ENCODE measurements at places on chromosomes 13 and 19.

- DNase-seq, result no peak
Measured at GRCh38 chr13:24233351-24233901, 72.9 kb downstream of the SPATA13 start.

DNA sequence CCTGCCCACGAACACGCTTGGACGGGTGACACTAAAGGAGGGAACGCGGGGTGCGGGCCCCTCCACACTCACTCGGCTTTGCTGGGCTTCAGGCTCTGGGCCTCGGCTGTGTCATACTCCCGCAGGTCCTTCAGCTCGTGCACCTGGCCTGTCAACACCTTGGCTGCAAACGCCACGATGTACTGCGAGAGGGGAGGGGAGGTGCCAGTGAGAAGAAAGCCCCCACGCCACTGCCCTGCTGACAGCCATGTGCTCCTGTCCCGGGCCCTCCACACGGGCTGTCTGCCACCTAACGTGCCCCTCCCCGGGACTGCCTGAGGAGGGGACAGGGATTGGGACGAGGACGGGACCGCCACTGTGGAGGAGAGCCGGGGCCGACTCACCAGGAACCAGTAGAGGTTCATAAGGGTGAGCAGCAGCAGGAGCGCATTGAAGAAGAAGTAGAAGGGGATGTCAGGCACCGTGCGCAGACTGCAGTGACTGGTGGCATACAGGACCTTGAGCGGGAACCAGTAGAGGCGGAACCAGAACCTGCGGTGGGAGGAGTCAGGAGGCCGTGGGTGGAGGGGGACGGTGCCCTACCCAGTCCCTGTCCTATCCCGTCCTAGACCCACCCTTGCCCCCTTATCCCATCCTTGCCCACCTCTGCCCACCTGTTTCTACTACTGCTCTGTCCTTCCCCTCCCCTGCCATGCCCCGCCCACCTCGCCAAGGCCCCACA lies 16.9 kb downstream of the CERS1 start:
- no peak for DNase-seq

- DNase-seq, result no peak
Measured at GRCh38 chr19:45153339-45154063, 7.3 kb downstream of the NKPD1 start.

GRCh38 chr13:60851378-60851777 lies 454.4 kb downstream of the TDRD3 start:
- DNase-seq, result no peak

DNA sequence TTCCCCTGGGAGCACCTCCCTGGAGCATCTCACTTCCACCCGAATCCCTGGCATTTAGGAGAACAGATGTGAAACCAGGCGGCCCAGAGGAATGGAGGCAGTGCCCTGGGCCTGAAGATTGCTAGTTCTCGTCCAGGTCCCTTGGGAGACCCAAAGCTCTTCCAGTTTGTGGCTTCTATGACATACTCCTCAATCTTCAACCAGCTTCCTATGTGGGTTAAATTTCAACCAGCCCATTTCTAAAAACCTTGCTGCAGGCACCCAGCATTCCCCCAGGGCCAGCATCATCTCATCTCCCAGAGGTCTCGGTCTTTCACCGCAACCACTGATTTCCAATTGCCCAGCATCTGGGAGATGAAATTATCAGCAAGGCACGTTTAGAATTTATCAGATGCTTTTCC lies 46.0 kb upstream of the STK24 start:
- no peak for DNase-seq

- DNase-seq, result no peak
Measured at GRCh38 chr13:48316826-48317510, 13.4 kb downstream of the RB1 start.

DNA sequence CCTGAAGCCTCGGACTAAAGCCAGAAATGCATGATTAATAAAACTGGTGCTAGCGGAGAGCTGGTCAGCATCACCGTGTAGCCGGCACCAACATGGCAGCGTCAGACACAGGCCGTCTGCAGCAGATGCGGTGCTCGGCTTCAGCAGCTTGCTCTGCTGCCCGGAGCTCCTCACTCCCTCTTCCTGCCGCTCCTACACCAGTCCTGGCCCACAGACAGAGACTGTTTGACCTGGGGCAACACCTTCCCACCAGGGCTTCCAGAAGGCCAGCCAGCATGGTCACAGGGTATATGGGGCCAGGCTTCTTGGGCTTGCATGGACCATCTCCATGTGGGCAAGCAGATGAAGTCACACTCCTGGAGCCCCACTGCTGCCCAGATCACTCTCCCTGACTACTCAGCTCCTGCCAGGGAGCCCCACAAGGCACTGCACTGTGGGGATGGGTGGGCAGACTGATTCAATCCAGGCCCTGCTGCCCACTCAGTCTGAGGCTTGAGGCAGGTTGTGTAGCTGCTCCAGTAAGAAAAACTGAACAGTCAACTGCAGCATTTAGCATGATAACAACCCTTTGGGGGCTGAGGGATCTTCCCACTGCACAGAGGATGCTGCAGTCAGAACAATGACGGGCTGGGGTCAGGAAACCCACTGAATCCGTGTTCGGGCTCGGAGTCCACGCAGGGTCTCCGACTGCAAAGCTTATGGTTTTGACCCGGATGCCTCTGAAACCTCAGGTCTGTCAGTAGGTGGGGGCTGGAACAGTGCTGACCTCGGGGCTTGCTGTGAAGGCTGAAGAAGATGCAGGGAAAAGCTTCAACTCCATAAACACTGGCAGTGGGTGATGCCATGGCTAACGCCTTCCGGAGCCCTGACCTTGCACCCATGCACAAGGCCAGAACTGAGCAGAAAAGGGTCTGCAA lies 45.6 kb downstream of the CEBPG start:
- no peak for DNase-seq

DNA sequence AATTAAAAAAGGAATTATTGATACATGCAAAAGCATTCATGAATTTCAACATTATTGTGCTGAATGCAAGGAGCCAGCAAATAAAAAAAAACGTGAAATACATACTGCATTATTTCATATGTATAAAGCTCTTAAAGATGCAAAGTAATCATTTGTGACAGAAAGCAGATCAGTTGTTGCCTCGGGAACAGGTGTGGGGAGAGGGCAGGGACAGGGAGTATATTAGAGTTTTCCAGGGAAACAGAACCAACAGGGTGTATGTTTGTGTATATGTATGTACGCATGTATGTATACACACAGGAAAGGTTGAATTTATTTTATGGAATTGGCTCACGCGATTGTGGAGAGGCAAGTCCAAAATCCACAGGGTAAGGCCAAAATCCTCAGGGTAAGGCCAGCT lies 502.9 kb upstream of the ARGLU1 start:
- no peak for DNase-seq

- no peak for DNase-seq
Measured at GRCh38 chr19:58569943-58570670, 3.0 kb downstream of the MZF1 start.

GRCh38 chr13:75876142-75877050 lies 240.3 kb downstream of the LMO7 start:
- peak; percentile 30 for DNase-seq

DNA sequence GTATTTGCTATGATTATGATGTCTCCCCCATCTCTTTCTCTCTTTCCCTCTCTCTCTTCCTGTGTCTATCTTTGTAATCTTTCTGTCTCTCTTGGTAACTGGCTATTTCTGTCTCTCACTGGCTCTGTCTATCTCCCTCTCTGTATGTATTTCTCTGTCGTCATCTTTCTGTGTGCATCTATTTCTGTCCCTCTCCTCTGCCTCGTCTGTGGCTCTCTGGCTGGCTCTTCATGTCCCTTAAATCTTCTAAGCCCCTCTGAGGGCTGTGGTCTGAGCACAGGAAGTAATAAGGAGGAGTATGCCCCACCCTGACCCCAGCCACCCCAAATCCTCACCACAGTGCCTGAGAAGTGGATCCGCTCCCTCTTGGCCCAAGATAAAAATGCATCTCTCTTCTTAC lies 104.4 kb downstream of the DNAJC15 start:
- DNase-seq, result no peak

GRCh38 chr13:41751277-41751676 lies 209.6 kb downstream of the VWA8 start:
- DNase-seq, result no peak

DNA sequence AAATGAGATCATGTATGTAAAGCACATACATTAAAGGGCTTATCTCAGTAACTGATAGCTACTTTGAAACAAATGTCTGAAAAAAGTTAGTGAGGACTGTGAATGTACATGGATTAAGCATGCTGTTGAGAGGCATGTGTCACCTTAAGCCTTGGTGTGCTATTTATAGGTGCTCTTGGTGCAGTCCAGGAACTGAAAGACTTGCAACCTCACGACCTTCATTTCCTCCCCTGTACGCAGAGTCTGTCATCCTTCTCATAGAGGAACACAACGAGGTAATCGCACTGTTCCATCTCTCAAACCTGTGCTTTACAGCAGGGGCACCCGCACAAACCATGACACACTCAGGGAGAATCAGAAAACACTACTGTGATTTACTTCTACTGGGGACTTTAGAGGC lies 65.6 kb downstream of the UFM1 start:
- DNase-seq, result no peak

Measured in activated T-cell treated with anti-CD3 and anti-CD28 coated beads for 24 hours (primary cell).